ENCODE measurements at places on chromosomes 1 and 21.
A peak's percentile ranks its signal among the peaks of the same experiment; 100 is the strongest.

DNA sequence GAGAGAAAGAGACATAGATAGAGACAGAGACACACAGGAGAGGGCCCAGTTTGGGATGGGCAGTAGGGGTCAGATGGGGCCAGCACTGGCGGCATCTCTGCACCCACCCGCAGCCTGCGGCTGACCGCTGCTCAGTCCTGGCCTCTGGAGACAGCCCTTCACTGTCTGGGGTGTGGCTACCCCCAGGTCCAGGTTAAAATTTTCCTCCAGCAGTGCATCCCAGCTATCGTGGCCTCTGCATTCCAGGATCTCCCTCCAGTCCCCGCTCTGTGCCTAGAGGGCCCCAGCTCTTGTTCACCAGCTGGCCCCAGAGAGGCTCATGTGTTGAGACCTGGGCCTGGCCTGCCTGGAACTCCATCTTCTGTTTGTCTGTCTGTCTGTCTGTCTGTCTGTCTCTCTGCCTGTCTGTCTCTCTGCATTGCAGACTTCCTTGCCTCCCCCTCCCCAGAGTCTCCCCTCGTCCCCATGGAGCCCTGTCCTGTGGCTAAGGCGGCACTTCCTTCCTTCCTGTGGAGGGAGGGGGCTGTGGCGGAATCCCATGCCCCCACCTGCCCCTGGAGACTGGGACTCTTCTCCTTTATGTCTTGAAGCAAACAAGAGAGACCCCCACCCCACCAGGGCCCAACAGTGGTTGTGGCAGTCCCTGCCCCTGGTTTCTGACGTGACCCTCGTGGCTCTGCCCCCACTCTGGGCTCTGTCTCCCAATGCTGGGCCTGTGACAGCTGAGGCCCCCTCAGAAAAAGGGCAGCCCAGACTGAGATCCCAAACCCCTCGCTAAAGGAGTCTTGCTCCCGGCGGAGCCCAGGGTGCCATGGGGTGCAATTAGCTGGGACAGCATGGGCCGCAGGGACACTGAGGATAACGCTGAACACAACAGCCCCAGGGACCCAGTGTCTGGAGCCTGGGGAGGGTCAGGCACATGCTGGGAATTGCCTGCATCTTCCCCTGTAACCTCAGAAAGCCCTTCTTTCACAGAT is 241.8 kb downstream of the NPHP4 start:
- DNase-seq: no peak

DNA sequence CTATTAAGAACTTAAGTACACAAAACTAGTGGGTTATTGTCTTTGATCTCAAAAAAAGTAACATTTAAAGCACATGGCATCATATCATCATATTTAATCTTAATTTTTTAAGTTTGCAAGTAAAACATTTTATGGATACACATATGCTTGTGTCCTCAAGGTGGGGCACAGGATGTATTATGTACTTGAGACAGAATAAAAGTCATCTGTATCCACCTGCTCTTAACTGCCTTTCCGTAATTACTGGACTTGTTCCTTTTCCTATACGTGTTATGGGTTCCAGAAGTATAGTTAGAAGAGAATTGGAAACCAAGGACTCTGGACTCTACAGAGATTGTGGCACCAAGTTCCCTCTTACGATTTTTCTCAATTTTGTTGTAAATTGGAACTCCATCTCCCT is 79.4 kb downstream of the FCRL5 start:
- DNase-seq: no peak

DNA sequence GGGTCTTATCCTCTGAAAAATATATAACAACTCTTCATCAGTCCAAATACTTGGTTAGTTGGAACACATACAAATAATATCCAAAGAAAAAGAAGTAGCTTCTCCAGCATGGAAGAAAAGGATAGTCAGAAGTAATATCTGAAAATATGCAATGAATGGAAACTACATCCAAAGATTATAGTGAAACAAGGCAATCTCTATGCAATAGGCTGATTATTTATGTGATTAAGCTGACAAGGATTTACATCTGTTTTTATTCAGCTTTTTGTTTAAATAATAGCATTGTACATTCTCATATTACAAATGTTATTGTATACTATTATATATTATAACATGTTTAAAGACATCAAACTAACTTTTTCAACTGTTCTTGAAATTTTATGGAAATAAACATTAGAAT is 15.3 kb upstream of the TGFBR3 start:
- DNase-seq: no peak

DNA sequence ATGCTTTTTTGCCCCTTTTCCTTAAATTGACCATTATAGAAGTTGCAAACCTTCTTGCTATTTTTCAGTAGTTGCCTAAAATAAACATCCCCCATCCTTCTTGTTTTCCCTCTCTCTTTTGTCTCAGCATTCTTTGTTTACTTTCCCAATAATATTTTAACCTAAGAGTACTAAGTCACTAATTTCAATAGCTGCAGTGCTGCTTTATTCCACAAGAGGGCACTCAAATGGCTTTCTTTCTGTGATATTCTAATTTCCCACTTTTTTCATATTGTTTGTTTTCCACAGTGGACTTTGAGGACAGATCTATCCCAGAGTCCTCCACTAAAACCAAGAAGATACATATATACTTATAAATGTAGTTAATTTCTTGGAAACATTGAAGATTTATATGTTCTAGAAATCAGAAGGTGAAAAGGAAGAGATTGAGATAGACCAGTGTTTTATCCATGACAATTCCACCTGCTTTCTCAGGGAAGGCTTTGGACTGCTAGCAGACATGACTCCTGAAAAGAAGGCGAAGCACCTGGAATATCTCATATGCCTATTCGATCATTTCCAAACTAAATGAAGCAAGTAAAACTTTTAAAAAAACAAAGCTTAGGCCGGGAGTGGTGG is 104.8 kb upstream of the GRIK1 start:
- peak; percentile 28 for DNase-seq

- DNase-seq: peak; percentile 97
These were observed 41.7 kb upstream of the ZNF326 start for GRCh38 chr1:89953131-89953626.

DNA sequence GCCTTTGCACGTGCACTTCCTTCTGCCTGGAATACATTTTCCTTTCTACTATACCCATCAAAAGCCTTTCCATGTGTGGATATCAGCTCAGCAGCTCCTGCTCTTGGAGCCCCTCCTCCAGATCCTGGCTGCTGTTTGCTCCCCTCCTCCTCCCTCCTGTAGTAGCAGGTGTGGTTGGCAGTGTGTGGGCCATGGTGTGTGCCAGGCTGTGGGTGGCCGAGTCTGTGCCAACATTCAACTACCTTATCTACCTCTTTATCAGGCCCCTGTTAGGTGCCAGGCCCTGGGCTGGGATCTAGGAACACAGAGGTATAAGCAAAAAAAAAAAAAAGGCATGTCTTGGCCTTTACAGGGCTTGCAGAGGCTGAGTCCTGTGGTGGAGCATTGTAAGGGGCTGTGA is 180.6 kb upstream of the JUN start:
- DNase-seq: no peak

GRCh38 chr1:70542856-70543255 is 131.8 kb downstream of the CTH start:
- DNase-seq: peak; percentile 78

GRCh38 chr1:157697781-157698569 is 2.6 kb downstream of the FCRL3 start:
- DNase-seq: peak; percentile 1

- DNase-seq: no peak
These were observed 5.2 kb upstream of the INPP5B start for GRCh38 chr1:37951783-37952624.

DNA sequence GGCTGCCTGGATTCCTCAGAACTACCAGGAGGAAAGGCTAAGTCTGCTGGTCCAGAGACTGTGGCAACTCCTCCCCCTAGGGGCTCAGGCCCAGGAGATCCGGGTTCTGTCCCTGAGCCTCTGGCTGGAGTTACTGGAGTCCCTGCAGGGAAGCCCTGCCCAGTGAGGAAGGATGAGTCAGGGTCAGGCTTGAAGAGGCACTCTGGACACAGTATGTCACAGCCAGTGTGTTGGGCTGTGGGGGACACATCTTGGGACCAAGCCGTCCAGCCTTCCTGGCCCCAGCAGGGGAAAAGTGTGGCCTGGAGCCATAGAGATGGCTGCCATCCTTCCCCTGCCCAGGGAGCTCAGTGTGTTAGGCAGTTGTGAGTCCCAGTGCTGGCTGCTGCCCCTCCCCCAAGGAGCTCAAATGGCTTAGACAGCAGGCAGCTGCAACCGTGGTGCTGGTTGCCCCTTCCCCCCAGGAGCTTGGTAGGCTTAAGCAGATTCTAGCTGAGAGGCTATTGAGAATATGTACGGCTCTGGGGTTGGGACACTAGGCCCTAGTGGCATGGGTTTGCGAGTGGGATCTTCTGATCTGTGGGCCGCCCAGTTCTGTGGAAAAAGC is 28.2 kb upstream of the RABGAP1L start:
- no peak for DNase-seq

DNA sequence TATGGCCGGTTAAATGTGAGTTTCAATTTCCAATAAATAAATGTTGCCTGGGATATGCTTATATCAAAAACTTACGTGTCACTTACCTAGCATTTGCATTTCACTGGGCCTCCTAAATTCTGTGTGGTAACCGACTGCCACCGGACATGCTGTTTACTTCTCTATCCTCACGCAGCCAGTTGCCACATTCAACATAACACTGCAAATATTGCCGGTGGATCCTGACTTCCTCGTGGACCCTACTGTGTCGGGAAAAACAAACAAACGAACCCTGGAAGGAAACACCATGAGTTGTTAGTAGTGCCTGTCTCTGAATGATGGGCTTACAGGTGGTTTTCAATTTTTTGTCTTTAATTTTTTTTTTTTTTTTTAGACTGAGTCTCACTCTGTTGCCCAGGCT is 54.1 kb downstream of the RIPK4 start:
- DNase-seq: no peak

GRCh38 chr1:218573925-218574324 is 228.8 kb downstream of the TGFB2 start:
- DNase-seq: no peak

- no peak for DNase-seq
These were observed 22.0 kb downstream of the NSL1 start for GRCh38 chr1:212769459-212770167.

DNA sequence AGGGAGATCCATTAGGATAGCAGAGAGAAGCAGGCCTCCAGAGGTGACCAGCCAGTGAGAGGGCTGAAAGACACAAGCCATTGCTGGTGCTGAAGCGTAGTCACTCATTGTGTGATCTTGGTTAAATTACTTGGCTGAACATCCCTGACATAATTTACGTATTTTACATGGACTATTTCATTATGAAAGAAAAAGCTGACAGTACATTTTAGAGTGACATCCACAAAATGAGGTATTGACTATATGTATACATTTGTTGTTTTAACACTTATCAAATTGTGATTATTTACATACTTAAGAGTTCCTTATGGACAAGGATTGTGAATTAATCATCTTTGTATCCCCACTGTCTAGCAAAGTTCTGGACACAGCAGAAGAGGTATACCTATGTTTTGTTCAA is 14.9 kb downstream of the DESI2 start:
- DNase-seq: no peak

GRCh38 chr1:113579256-113580018 is 179.8 kb downstream of the PHTF1 start:
- peak; percentile 10 for DNase-seq

DNA sequence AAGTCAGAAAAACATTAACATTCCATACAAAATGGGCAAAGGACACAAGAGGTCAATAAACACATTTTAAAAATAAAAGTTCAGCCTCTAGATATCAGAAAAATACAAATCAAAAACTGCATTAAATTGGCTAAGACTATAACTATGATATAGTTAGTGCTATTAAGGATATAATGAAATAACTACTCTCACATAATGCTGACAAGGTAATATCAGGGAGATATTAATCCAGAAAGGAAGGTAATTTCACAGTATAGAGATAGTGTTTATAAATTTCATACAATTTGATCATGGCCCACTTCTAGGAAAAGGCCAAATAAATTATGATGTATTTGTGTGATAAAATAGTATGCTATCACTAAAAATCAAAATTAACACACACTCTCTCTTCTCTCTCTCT is 61.8 kb downstream of the LBR start:
- DNase-seq: no peak

GRCh38 chr1:213417846-213418245 is 366.8 kb downstream of the RPS6KC1 start:
- no peak for DNase-seq

- no peak for DNase-seq
These were observed 50.2 kb downstream of the ALG14 start for GRCh38 chr1:95022644-95022926.

DNA sequence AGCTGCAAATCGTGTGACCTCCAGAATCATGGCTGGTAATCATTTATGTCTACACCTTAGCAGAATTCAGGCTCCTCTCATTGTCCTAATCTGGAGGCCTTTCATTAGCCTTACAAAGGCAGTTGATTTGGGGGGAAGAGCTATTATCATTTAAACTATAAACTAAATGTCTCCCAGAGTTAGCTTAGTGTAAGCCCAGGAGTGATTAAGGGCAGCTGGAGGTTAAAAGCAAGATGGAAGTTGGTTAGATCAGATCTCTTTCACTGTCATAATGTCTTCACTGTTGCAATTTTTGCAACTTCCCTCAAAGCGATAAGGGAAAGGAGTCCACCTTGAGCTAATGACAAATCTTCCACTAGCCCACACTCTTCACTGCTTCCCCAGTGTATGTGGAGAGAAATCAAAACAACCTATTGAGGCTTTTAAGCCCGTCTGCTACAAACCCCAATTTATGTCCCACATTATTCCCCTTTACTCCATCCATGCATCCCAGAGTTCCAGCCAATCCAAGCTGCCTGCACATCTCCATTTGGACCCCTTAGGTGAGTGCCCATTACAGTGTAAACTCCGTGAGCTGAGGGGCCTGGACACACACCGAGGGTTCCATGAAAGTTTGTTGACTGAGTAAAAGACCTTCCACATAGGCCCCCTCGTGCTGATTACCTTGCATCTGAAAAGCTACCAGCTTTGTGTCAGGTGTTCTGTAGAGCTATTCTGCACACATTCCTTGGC is 61.5 kb upstream of the KLHDC7A start:
- DNase-seq: no peak

- no peak for DNase-seq
These were observed 13.5 kb upstream of the ENO1 start for GRCh38 chr1:8892026-8892425.

DNA sequence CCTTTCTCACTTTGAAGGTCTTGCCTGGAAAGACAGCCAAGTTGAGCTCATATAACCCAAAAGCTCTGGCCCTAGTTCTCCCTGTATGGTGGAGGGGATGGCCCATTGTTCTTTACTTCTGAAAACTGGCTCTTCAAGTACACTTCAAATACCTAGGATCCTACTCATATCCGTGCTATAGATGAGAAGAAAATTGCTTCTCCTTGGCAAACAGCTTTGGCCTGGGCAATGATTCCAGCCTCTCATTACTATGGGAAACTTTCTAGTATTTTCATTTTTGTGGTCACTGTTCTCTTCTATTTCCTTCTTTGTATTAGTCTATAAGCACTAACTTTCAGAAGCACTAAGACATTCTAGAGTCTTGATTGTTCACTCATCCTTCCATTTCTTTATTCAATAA is 53.7 kb downstream of the ZNF697 start:
- DNase-seq: peak; percentile 63

- no peak for DNase-seq
These were observed 24.5 kb downstream of the SERBP1 start for GRCh38 chr1:67405473-67406245.

GRCh38 chr21:44632067-44632466 is 5.1 kb upstream of the KRTAP10-10 start:
- DNase-seq: no peak
